ENCODE measurements at places on chromosomes 12 and 14. TPM values are rescaled to one million over a fixed set of nuclear protein-coding genes. Genes with fewer than 3 reads are reported as not detected.

Gene P2RX2
- not detected for total RNA-seq

Gene RERG
- 120 TPM for total RNA-seq

Gene BCL2L14
- 0.85 TPM for total RNA-seq

Gene TAS2R31
- total RNA-seq: 2.7 TPM

Gene MANSC1
- 38.1 TPM for total RNA-seq

Gene IL23A
- total RNA-seq: not detected

Gene HRK
- 0.14 TPM for total RNA-seq

Gene ACOT4
- total RNA-seq: 1.8 TPM

Gene KRT7
- total RNA-seq: 24.1 TPM

Gene IL26
- not detected for total RNA-seq

Gene ACTN1
- total RNA-seq: 1,201 TPM

Gene GPRC5D
- not detected for total RNA-seq

Gene CLEC6A
- total RNA-seq: not detected

Gene SYCP3
- not detected for total RNA-seq

Gene ANKS1B
- 45.5 TPM for total RNA-seq

Gene AKAP6
- 78.9 TPM for total RNA-seq

Gene PLEK2
- 2.0 TPM for total RNA-seq

Gene JAG2
- total RNA-seq: 8.8 TPM

Gene CKAP4
- total RNA-seq: 81.4 TPM

Gene RNASE7
- total RNA-seq: not detected

Gene IRAK3
- 29.8 TPM for total RNA-seq

Gene TROAP
- total RNA-seq: 0.27 TPM

Gene PPP4R4
- 0.27 TPM for total RNA-seq

Gene AQP6
- total RNA-seq: not detected

Gene DLGAP5
- total RNA-seq: not detected

Gene CMKLR1
- 73.8 TPM for total RNA-seq

Gene ISM2
- total RNA-seq: not detected

Gene DCN
- 1,972 TPM for total RNA-seq

Gene ZNF84
- 39.4 TPM for total RNA-seq

Gene ANO2
- total RNA-seq: 18.5 TPM

Gene BMAL2
- total RNA-seq: 11.1 TPM

Gene RASSF9
- total RNA-seq: 2.4 TPM

Gene KRT83
- not detected for total RNA-seq

Gene ERO1A
- 32.6 TPM for total RNA-seq

Gene ARHGAP9
- 32.5 TPM for total RNA-seq

Gene IL31
- total RNA-seq: not detected

Gene PTPRR
- total RNA-seq: 0.35 TPM

Gene DNAI7
- not detected for total RNA-seq

Gene ZNF641
- 24.6 TPM for total RNA-seq

Gene GPN3
- 12.5 TPM for total RNA-seq

Gene GPD1
- total RNA-seq: 5.0 TPM

Gene WNT5B
- 3.1 TPM for total RNA-seq

Gene GYS2
- not detected for total RNA-seq

All from thoracic aorta (tissue), 2 donors.